Osteoblast (primary cell): ENCODE measurements at places on chromosomes 7 and 10. TPM values are rescaled to one million over a fixed set of nuclear protein-coding genes. Genes with fewer than 3 reads are reported as not detected.

DNA sequence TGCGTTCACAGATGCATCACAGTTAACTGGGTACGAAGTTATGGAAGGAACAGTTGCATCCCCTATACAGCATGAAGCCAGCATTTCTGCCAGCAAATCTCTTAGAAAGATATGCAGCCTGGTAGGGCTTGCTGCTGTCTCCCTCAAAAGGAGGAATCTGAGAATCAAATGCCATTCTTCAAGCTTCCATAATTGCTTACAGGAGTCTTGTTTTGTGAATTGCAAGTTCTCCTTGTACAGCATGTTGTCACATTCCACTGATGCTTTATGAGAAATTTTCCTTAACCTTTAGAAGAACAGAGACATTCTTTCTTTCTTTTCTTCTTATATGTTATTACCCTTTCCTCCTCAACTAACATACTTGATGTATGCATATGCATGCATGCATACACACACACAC lies 134.6 kb downstream of the CHRM2 start:
- DNase-seq: no peak

GRCh38 chr7:10436302-10436701 lies 537.4 kb upstream of the PHF14 start:
- DNase-seq: no peak

DNA sequence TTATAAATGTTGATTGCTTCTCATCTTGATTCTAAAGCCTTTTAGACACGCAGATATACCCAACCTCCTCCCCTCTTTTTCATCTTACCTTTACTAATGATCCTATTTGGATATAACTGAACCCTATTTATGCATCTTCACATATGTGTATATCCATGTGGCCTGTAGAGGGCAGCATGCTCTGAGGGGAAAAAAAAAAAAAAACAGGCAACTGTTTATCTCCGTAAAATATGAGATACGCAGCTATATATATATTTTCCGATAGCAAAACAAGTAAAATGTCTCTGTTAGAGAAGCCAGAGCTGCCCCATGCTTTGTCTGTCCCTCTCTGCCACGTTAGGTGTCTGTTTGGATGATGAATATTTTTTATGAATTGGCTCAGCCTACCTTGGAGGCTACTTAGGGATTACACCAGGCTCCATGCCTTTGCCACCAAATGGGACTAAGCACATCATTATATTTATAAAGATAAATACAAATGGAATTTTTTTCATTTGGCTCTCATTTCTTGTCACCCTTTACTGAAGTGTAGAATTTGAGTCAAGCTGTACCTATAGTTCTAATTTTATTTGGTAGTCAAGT lies 174.8 kb upstream of the FZD1 start:
- DNase-seq: no peak

DNA sequence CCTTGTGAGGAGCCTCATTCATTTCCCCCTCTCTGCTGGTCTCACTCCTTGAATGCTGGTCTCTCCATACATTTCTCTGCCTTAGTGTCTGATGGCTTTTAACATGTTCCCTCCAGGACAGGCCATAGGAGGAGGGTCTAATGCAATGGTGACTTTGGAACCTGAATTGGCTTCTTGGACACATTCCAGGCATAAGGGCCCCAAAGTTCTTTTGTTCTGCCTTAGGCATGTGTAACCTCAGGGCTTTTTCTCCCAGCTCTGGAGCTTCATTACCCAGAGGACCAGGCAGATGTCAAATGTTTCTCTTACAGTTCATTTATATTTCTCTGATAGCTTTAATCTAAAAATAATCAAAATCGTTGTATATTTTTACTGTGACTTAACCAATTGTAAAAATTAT lies 162.6 kb downstream of the SDK1 start:
- no peak for DNase-seq

- no peak for DNase-seq
Observed at GRCh38 chr10:105025092-105025491, 384.0 kb downstream of the SORCS3 start.

SLC29A4 gene
- total RNA-seq: 0.88 and 1.1 TPM in 2 replicates

ADAP1 gene
- 0.59 and 2.2 TPM in 2 replicates for total RNA-seq
